Sigmoid colon (tissue), 7 donors: ENCODE measurements at places on chromosomes 5 and 9. TPM values are rescaled to one million over a fixed set of nuclear protein-coding genes. Genes with fewer than 3 reads are reported as not detected.

Gene KIF20A
- 1.8 TPM for polyA plus RNA-seq

Gene GPR151
- not detected for polyA plus RNA-seq

Gene NUDCD2
- polyA plus RNA-seq: 8.4 TPM

Gene IL9
- polyA plus RNA-seq: not detected

Gene C5orf58
- polyA plus RNA-seq: not detected

Gene OSMR
- 0.60 TPM for polyA plus RNA-seq

Gene SV2C
- polyA plus RNA-seq: not detected

Gene PCBD2
- polyA plus RNA-seq: 7.6 TPM

Gene SLC36A2
- polyA plus RNA-seq: not detected
